Tibial artery (tissue), 4 donors: ENCODE measurements at places on chromosomes 5 and 9.

GRCh38 chr9:96655198-96655851, at the start of gene PRXL2C:
PRXL2C (minus strand) TSS chr9:96655317; CDS start chr9:96655281, 36 bp downstream.
- DNase-seq: peak; percentile 94

DNA sequence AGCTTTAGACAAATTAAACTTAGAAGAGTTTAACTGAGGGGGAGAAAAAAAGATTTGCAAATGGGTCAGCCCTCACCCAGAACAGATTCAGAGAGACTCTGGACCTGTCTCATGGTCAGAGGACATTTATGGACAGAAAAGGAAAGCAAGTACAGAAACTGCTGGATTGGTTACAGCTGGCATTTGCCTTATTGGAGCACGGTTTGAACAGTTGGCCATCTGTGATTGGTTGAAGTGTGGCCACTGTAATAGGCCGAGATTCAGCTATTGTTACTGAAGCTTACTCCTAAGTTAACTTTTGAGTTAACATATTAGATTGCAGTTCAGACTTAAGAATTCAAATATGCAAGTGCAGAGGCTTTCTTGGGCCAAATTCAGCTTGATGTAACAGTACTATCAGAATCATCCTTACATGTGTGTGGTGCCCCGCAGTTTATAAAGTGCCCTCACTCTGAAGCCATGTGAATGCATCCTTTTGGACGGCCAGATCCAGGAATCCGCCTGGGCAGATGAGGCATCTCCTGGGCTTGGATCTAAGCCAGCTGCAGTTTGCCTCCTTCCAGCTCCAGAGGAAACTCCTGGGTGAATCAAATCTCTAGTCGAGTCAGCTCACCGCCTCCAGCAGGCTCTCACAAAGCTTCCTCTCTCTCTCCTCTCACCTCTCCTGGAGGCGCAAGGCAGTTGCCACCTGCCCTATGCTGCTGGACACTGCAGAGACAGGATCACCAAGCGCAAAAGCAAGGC, 165.2 kb downstream of the ADAMTS12 start:
- DNase-seq: no peak

DNA sequence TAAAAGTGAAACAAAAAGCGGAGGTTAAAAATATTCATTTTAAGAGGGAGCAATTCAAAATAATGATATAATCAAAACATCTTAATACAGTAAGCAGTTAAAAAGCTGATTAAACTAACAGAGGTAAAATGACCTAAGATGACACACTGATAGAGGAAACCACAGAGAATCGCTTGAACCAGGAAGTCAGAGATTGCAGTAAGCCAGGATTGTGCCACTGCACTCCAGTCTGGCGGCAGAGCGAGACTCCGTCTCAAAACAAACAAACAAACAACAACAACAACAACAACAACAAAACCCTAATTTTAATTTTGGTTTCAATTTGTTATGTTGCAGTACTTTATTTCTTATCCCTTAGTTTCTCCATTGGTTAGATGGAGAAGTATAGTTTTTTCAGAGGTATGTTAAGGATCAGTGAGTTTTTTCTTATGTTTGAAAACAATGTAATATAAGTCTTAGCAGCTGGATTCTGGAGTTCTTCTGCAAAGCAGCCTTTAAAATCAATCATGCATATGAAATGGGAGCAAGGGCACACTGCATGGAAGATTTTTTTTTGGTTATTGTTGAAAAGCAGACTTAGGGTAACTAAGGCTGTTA, 58.5 kb downstream of the MLANA start:
- DNase-seq: no peak

DNA sequence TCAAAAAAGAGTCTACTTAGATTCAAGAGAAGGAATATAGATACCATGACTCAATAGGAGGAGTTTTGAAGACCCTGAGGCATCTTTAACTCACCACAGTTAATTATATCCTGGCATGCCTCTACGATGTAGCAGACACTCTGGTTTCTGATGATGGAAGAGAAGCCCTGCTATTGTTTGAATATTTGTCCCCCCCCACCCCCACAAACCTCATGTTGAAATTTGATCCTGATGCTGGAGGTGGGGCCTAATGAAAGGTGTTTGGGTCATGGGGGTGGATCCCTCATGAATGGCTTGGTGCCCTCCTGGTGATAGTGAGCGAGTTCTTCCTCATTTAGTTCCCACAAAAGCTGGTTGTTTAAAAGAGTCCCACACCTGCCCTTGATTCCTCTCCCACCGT, 147.9 kb upstream of the TBCA start:
- no peak for DNase-seq

DNA sequence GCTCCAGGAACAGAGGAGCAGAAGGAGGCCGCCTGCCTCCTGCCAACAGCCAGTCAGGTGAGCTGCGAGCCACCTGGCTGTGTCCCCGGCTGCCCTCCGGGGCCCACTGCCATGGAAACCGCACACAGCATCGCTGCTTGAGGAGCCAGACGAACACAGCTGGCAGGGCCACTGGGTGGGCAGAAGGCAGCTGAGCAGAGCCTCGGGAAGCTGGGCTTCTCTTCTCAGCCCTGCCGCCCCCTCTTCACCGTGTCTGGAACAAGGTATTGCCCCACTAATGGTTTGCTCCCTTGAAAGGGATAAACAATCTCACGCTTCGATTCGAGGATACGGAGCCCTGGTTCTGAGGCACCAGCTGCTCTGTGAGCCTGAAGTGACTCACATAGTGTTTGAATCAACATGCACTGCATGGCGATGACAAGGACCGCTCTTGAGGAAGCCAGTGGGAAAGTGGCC, 63.7 kb upstream of the RUFY1 start:
- no peak for DNase-seq

DNA sequence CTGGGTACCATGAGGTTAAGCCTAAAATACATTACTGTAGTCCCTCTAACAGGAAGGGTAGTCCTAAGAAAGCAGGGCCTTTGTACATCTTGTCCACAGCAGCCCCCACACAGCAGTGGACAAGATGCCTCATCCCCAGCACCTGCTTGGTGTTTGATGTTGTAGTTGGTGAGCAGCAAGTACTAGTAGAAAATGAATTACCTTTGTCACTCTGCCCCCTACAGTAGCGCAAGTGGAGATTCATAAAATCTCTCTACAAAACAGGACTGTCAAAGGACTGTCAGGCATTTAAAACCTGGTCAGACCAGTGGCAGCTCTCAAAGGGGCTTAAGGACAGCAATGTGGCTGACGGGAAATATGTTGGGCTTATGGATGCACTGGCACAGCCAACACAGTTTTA, 122.5 kb downstream of the TMEM174 start:
- no peak for DNase-seq

GRCh38 chr9:100112677-100113336, 13.8 kb downstream of the INVS start:
- DNase-seq: no peak

DNA sequence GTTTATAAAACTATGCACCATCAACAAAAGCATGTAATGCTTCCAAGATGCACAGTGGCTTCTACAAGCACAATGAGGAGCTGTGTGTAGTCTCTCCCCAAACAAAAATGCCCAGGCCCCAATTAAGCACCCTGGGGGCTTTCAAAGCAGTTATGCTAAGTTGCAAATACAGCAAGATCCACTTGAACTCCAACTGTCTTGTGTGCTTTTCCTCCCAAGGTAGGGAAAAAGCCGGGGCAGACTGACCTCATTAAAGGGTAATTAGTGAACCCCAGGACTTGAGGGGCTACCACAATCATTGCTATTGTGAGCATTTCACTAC, 13.1 kb downstream of the ZNF608 start:
- no peak for DNase-seq
